ENCODE measurements at places on chromosomes 16 and 17. TPM values are rescaled to one million over a fixed set of nuclear protein-coding genes. Genes with fewer than 3 reads are reported as not detected.

- no peak for DNase-seq
Observed at GRCh38 chr16:48105456-48105855, 50.3 kb downstream of the ABCC12 start.

GRCh38 chr16:2811703-2812471, 5.2 kb upstream of the PRSS21 start:
- DNase-seq: no peak

DNA sequence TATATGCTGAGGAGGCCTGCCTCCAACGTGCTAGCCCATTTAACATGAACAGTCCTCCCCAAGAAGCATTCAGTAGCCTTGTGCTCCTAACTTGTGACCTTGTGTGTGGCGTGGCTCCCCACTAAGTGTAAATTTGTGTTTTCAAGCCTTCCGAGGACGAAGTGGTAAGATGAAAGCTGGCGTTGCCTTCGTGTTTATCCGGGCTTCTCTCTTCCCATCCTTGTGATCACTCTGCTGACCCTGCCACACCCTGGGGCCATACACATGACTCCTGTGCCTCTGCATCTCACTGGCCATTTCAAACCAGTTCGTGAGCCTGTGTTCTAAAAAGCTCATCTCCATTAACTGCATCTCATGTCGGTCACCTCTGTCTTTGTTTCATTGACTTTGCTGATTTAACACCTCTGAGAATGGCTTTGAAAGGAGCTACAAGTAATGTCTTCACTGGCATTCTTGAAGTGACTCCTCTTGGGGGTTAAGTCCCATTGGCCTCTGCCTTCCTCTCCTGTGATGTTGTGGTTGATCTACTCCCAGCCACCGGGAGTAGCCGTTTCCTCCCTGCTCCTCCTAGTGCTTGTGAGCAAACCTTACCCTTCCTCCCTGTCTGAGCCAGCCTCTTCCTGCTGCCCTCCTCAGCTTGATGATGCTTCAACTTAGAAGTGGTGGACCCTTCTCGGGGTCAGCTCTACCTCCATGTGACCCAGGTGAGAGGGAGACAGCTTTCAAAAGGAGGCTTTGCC, 27.4 kb upstream of the NAGLU start:
- DNase-seq: no peak

GRCh38 chr17:42518046-42518754, 17.8 kb upstream of the NAGLU start:
- peak; percentile 57 for DNase-seq

GRCh38 chr16:51508490-51509212, 357.6 kb upstream of the SALL1 start:
- no peak for DNase-seq

The KCNG4 gene
- not detected for total RNA-seq

GRCh38 chr16:6374821-6375220, 957.8 kb upstream of the RBFOX1 start:
- DNase-seq: no peak

The GRAP gene
- total RNA-seq: 4.0 TPM
